ENCODE measurements at places on chromosomes 1 and 21. TPM values are rescaled to one million over a fixed set of nuclear protein-coding genes. Genes with fewer than 3 reads are reported as not detected.

HTR1D gene
- 3.4 TPM for total RNA-seq

KCNE1 gene
- 0.29 TPM for total RNA-seq

MARK1 gene
- 3.1 TPM for total RNA-seq

RNF223 gene
- total RNA-seq, result not detected

TGFB2 gene
- 48.7 TPM for total RNA-seq

LSS gene
- 136 TPM for total RNA-seq

OR2AK2 gene
- total RNA-seq, result not detected

CLCA4 gene
- total RNA-seq, result not detected

KIAA1614 gene
- total RNA-seq, result 5.1 TPM

CRYAA gene
- total RNA-seq, result not detected

FALEC gene
- not detected for total RNA-seq

RPTN gene
- total RNA-seq, result not detected

CLDN14 gene
- total RNA-seq, result 7.9 TPM

ATP1A1 gene
- total RNA-seq, result 221 TPM

Data from glomerular endothelial cell (primary cell).